ENCODE measurements at places on chromosomes 3 and 15.

DNA sequence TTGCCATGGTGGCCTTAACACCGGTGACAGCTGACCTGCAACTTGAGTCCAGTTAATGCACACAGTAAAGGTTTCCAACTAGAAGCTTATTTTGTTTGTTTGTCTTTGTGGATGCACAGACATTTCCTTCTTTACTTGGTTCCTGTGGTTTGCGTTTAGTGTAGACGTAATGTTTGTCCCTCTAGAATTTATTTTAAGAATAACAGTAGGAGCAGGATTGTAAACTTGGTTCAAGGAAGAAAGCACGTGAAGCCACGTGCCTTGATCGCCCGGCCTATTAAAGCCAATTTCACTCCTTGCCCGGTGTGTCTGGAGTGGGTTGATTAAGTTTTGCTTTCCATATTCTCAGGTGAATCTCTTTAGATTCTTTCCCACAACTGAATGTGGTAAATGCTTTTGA is 263.2 kb upstream of the C2CD4B start:
- DNase-seq = no peak

DNA sequence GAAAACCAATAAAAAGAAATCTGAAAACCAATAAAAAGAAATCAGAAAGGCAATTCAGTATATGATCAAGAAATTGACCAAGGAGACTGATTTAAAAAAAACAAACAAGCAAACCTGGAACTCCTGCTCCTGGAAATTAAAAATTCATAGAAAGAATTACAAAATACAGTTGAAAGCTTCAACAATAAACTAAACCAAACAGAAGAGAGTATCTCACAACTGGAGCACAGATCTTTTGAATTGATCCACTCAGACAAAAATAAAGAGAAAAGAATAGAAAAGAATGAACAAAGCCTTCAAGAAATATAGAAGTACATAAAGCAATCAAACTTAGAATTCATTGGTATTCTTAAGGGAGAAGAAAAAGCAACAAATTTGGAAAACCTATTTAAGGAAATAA is 271.4 kb downstream of the MBNL1 start:
- DNase-seq = no peak

GRCh38 chr15:82174471-82175235 is 87.9 kb downstream of the EFL1 start:
- no peak for DNase-seq

GRCh38 chr3:4322635-4323034 is 19.5 kb downstream of the SETMAR start:
- DNase-seq = no peak

DNA sequence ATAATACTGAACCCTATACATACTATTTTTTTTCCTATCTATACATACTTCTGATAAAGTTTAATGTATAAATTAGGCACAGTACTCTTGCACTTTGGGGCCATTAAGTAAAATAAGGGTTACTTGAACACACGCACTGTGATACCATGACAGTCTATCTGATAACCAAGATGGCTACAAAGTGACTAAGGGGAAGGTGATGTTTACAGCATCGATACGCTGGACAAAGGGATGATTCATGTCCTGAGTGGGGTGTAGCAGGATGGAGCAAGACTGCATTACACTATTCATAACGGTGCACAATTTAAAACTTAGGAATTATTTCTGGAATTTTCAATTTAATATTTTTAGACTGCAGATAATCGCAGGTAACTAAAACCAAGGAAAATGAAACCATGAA is 30.0 kb upstream of the SLC2A2 start:
- no peak for DNase-seq

DNA sequence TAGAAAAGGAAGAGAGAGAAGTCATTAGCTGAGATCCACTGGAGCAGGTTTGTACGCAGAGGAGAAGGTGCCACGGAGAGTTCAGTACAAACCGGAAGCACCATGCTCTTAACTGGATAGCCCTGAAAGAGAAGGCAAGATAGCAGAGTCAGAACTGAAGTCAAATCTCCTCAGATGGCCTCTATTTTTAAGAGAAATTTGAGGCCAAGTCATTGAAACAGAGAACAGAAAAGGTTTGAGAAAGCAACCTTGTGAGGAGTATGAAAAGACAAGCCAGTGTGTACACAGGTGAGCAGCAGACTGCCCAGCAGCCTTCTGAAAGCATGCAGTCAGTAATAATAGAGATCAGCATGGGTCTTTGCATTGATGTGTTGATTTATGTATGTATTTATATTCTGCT is 66.1 kb upstream of the SPRED1 start:
- no peak for DNase-seq

GRCh38 chr3:9583792-9584191 is 30.2 kb upstream of the LHFPL4 start:
- DNase-seq = no peak
